Skeletal muscle cell (primary cell): ENCODE measurements at places on chromosomes 7 and 10.

DNA sequence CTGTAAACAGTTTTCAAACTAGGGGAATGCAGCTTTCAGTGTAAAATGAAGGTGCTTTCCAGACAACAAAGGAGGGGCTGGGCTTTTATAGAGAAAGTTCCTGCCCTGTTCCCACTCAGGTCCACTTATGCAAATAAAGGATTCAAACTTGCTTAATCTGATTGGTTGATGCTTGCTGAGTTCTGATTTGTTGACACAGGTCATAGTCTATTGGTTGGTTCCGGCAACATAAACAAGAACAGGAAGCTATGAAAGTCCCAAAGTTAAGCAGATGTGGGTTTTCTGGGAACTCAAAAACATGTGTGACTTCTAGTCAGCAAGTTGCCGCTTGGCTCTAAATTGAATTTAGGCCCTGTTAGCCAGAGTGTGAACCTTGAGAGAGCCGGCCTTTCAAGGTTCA lies 194.2 kb upstream of the SVIL start:
- no peak for DNase-seq

DNA sequence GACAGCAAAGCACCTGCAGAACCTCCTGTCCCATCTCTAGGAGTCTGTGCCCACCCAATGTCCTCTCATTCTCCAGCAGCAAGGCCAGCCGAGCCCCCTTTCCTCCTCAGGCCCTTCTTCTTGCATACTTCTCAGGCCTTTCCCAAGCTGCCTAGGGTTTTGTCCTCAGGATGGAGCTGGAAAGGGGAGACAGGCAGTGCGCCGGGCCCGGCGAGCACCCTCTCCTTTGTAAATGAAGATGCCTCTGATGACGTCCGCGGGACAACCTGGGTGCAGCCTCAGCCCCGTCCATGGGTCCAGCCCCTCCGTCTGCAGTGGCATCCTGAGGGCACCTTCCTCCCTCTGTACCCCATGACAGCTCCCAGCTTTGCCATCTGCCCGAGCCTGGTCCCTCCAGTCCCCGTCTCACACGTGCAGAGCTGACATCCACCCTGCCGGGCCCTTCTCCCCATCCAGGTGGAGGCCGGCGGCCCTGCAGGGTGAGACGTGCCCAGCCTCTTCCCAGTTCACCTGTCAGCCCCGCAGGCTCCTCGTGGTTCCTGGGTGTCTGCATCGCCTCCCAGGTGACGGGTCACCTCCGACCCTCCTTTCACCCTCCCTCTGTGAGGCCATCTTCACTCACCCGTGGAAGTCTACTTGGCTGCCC lies 36.4 kb downstream of the JAKMIP3 start:
- no peak for DNase-seq

- no peak for DNase-seq
Observed at GRCh38 chr10:100876585-100877460, 35.9 kb upstream of the SLF2 start.

DNA sequence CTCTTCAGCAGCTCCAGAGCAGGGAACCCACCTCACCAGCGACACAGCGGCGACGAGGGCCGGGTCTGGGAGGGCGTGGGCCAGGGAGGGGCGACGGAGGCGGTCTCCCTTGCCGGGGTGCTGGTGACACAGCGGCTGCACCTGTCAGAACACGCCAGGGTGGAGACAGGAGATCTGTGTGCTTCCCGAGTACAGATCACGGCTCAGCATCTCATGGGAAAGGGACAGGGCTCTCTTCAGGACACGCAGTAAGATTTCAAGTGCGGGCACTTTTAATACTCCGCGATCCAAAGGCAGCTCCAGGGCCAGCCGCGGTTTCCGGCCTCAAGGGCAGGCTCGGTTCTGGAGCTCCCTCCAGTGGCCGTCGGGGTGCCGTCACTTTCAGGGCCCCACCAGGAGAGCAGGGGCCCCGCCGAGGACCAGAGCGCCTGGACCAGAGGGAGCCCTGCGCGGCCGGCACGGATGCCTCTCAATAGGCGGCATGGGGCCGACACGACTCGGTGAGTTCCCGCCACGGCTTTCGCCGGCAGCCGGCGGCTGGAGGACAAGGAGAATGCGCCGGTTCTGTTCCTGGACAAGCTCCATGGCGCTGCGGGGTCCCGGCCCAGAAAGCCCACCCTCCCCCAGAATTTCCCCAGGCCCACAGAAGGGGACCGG lies 21.4 kb downstream of the GPR146 start:
- no peak for DNase-seq

DNA sequence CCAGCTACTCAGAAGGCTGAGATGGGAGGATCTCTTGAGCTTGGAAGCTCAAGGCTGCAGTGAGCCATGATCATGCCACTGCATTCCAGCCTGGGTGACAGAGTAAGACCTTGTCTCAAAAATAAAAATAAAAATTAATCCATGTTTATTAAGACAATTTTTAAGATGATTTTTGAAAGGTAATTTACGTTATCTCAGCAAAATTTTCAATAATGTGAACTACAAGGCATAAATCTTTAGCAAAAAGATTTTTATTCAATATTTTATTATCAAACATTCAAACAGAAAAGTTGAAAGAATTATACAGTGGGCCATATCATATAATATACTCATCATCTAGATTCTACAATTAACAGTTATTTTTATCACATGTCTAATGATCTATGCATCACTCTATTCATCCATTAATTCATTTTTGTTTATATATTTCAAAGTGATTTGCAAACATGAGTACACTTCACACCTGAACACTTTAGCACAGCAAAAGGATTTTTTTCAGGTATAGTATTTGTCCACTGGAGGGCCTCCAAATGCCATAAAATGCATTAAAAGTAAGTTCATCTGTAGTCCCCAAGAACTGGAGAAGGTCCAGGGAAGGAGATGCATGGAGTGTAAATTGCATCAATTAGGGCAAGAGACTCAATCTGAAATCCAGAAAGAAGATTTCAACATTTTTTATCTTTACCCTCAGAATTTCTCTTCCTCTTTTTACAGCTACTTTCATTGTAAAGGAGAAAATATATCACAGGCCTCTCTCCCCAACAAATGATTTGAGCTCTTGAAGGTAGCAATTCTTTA lies 38.6 kb upstream of the RSBN1L start:
- no peak for DNase-seq

- no peak for DNase-seq
Observed at GRCh38 chr10:108598831-108599230, 1324.5 kb downstream of the XPNPEP1 start.

DNA sequence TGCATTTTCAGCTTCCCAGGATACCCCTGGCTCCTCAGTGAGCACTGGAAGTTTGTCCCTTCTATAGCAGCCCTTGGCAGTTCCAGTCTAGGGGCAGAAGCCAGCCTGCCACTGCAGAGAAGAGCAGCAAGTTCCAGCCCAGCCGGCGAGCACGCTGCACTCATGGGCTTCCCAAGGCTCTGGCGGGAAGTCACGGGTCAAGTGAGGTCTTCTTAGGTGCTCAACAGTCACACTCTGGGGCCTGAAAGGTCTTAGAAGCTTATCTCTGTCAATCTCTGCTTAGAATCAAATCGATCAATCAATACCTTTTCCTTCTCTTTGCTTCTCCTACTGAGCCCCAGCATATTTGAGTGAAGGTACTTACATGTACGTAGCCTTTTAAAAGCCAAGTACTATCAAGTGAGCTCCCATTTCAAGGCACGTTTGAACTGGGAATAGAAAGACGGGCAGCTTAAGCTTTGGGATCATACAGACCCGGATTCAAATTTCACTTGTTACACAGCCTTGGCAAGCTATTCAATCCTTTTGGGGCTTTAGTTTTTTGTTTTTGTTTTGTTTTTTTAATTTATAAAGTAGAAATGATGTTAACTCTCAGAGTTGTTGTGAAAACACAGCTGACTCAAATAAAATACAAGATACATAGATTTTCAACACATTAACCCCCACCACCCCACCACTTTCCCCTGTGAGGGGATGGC lies 152.6 kb upstream of the KLF14 start:
- DNase-seq = no peak

DNA sequence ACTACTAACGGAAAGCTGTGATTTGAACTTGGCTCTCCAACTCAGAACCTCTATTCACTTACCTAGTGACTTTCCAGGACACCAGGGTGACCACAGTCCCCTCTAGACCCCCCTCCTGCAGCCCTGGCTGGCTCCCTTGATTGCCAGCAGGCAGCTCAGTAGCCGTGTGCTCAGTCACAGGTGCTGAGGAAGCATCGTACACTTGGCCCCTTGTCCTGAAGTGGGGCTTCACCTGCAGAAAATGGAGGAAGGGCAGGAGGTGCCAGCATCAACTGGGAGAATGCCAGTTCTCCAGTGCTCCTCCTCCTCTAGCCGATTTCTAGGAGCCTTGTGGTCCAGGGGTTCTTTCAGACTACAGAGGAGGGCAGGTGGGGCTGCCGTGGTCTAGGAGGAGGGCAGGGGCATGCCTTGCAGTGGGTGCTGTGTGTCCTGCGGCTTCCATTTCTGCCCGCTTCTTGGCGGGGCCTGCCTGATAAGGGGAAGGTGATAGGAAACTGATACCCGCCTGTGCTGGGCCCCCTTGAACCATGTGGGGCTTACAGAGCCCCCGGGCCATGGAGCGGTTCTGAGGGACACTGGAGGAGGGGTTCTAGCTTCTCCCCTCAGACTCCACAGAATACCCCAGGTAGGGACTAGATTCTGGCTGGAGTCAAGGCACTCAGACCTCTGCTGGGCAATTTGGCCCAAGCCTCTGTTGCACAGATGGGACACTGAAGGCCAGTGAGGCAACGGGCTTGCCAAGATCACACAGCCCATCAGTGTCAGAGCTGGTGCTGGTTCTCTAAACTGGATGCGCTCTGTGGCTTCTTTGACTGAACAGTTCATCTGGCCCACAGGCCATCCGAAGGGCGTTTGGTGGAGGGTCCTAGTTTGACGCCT lies 14.0 kb downstream of the FAM241B start:
- no peak for DNase-seq

DNA sequence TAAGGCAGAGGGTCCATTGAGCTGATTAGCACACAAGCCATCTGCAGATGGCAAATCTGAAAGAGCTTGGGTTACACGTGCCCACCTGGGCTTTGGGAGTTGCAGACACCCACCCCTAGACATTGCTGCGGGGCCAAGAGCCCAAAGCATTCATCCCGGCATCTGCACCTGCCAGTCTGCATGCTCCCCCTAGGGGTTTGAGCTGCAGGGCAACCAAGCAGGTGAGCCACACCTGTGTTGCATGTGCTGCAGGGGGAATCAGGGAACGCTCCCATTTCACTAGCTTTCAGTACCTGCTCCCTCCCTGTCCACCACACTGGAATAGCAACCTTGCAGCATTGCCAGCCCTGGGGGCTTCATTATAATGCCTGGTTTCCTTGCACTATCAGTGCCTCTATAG lies 21.1 kb downstream of the C7orf33 start:
- no peak for DNase-seq

GRCh38 chr7:7438851-7439250 lies 96.8 kb downstream of the COL28A1 start:
- peak; percentile 99 for DNase-seq

DNA sequence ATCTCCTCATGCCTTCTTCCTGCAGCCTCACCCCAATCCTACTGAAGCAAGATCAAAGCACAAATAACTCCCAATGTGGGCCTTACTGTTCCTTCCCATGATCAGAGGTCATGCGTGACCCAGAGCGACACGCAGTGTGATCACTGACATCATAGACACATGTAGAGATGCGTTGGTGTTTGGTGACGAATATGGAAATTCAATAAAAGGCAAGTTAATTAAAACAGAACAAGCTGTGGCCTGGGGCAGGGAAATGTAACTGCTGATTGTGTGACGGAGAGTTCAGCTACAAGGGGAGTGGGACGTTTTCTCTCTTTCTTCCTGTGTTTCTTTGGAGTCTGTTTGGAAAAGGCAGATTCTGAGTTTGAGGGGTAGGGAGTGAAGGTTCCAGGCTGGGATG lies 34.8 kb upstream of the CARD11 start:
- DNase-seq = no peak

DNA sequence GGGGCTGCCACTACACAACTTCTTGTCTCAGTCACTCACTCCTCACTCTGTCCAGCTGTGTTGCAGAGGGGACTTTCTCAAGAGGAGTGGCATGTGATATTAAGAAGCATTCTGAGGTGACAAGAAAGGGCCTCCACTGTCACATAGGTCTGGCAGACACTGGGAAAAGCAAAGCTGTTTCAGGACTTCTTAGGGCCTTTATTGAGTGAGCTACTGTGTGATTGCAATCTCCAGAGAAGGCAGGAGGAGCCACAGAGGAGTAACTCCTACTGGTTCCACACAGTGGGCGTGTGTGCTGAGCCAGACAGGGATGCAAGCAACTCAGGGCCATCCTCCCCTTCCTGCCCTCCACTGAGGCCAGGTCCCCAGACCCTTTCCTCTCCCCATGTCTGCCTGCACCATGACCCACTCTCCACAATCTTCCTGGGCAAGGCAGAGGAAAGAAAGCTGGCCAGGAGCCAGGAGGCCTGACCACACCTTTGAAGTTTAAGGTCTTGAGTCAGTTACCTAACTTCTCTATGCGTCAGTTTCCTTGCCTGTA lies 262.0 kb upstream of the ZMIZ1 start:
- no peak for DNase-seq

DNA sequence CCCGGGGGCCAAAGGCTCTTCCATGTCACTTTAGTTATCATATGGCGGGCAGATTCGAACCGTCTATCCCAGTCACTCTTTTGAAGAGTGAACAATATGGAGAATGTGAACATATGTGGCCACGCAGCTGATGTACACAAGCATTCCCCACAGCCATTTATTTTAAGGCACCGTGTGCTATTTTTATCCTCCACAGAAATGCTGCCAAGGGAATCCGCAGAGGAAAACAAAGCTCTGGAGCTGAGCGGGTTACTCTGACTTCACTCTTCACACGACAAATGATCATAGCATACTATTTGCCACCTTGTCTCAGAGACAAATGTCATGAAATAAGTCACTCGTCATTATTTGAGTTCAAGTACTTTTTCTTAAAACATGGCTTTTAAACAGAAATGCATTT lies 100.3 kb downstream of the CTBP2 start:
- no peak for DNase-seq

DNA sequence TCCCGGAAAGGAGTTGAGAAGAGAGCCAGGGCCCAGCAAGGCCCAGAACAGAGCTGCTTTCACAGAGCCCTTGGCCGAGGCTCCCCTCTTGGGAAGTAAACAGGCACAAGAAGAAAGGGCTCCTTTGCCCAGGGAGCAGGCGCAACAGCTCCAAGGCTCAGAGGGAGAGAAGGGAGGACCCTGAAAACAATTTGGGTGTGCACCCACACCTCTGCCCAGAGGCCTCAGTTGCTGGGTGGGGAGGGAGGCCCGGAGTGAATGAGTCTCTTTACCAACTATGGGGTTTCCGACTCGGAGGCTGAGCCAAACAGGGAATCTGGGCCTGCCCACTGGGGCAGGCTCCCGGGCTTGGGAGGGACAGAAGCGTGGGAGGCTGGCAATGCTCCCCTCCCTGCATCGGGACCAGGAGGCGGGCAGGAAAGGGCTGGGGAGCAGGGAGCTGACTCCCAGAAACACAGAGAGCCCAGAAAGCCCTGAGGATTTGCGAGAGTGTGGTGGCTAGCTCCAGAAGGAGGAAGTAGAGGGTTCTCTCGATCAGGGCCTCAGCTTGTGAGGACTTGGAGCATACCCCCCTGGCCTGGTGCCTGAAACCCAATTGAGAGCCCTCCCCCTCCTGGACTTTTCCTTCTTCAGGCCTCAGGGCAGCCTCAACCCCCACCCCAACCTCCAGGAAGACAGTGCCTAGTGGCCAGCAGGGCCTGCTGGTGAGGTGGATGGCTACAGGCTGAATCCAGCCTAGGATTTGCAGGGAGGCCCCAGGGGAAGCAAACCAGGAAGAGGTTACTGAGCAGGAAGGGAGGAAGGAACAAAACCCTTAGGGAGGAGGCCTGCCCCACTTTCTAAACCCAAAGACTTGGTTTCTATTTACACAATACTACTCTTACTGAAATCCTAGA lies 6.2 kb downstream of the C10orf105 start:
- peak; percentile 35 for DNase-seq

- no peak for DNase-seq
Observed at GRCh38 chr10:4101918-4102654, 317.1 kb upstream of the KLF6 start.

- DNase-seq = no peak
Observed at GRCh38 chr7:151134743-151135524, 32.6 kb downstream of the GBX1 start.
